ENCODE measurements at places on chromosomes 16 and 17.
A peak's percentile ranks its signal among the peaks of the same experiment; 100 is the strongest.

DNA sequence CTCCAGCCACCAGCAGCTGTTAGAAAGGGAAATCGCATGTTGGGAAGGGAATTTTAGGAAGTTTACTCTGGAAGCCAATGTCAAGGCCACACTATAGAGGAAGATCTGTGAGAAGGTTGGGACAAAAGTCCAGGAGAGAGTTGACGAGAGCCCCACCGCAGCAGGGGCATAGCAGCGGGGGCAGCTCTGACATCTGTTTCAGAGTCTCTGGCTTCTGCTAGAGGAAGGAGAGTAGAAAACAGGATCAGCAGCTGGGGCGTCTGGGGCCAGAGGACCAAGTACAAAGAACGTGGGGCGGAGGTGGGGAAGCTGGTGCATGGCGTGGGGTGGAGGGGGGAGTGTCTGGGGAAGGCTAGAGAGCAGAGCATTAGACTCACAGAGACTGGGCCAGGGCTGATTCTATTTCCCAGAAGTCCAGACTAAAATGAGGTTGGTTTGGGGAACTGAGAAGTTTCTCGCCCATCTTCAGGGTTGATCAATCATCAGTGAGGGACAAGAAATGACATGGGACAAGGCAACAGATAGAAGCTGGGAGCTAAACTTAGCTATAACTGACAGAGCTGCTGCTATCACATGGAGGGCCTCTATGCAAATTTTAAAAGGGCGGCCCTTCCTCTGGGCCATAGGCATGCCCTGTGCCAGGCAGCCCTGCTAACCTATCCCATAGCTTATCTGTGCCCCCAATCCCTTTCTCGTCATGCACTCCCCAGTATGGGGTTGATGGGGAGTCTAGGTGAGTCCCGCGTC lies 1.2 kb downstream of the RABEP2 start:
- H3K36me3 ChIP-seq, result peaks cover 2% of the 10 kb centered on the region
- peak overlapping the region; percentile 85 for H3K4me3 ChIP-seq
- no peak overlapping the region for H3K27ac ChIP-seq
- H3K27me3 ChIP-seq, result no peaks in the 10 kb centered on the region
- DNase-seq, result no peak

DNA sequence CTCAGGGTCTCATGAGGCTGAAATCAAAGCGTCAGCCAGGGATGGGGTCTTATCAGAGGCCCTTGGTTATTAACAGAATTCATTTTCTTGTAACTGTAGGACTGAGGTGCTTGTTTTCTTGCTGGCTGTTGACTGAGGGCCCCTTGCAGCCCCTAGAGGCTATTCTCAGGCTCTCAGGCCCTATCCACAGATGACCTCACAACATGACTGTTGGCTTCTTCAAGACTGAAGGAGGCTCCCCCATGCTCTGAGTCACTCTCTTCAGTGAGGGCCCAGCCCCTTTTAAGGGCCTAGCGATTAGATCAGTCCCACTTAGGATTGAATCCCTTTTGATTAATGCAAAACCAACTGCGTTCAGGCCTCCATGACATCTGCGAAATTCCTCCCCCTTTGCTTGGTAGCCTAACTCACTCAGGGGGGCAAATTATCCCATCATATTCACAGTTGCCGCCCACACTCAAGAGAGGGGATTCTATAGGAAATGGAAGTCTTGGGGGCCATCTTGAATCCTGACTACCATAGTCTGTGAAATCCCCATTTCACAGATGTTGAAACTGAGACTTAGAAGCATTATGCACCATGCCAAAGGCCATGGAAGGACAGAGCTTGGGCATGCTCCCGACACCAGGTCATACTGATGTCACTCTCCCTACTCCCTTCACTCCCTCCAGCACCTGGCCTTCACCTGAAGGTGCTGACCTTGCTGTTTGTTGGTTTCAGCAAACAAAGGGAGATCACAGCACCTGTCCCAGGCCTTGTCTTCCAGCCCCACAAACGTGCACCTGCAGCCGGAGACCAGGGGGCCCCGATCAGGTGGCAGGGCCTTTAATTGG lies 592.3 kb downstream of the MAF start:
- H3K4me3 ChIP-seq, result no peak overlapping the region
- H3K4me1 ChIP-seq, result no peaks in the 10 kb centered on the region
- H3K27ac ChIP-seq, result no peak overlapping the region

GRCh38 chr17:67035131-67036083 lies 8.9 kb upstream of the CACNG1 start:
- peaks cover 7% of the 10 kb centered on the region for H3K4me1 ChIP-seq
- no peak overlapping the region for H3K4me3 ChIP-seq
- DNase-seq, result no peak
- H3K36me3 ChIP-seq, result no peaks in the 10 kb centered on the region

DNA sequence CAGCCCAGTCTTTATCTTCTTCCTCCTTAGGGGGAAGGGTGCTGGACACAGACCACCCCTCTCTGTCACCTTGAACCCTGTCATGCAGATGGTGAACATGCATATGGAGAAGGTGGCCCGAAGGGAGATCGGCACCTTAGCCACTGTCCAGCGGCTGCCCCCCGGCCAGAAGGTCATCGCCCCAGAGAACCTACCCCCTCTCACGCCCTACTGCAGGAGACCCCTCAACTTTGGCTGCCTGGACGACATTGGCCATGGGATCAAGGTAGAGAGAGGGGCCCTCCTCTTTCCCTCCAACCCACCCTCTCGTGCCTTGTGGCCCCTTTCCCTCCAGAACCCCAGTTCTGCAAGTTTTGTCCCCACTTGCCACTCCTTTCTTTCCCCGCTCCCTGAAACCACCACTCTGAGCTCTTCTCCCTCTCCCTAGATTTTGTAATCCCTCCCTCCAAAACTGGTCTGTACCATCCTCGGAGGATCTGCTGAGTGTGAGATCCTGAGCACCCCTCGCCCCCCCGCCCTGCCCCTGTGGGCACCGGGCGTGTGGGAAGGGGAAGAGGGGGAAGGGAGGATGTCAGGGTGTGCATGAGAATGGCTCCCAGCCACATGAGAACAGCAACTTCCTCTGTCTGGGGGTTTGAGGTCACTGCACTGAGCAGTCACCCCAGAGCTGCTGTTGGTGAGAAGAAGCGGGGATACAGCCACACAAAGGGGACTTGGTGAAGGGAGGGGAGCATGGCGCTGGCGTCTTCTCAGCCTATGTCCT lies 7.3 kb downstream of the ABI3 start:
- no peaks in the 10 kb centered on the region for H3K36me3 ChIP-seq
- DNase-seq, result no peak
- H3K4me1 ChIP-seq, result no peaks in the 10 kb centered on the region
- H3K4me3 ChIP-seq, result no peak overlapping the region
- H3K27ac ChIP-seq, result no peak overlapping the region

DNA sequence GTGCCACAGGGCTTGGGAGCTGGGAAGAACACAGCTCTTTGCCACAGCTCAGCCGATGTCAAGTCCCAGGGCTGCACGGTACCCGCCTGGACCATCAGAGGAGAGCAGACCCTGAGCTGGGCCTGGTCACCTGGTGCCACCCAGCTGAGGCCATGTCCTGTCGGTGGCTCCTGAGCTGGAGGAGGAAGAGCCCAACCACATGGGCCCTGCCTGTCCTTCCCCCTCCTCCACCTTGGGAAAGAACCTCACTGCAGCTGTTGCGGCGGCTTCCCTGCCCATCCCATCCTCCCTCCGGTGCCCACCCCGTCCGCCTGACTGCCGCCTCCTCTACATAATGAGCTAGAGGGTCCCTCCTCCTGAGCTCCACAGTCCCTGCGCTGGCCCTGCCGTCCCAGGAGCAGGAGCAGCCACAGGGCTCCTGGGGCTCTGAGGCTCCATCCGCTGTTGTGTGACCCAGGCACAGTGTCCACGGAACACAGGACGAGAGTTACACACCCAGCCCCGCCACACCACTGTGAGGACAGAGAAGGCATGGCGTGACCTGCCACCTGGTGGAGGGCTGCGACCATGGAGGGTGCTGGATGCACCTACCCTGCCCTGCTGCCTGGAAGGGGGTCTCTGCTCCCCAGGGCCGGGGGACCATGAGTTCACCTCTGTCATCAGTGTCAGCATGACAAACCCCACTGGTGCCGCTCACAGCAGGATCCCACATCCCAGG lies 21.4 kb upstream of the CHMP6 start:
- peaks cover 12% of the 10 kb centered on the region for H3K4me1 ChIP-seq
- DNase-seq, result no peak
- H3K27ac ChIP-seq, result no peak overlapping the region
- H3K4me3 ChIP-seq, result peak overlapping the region; percentile 0

GRCh38 chr17:33520426-33521330 lies 227.6 kb upstream of the ASIC2 start:
- H3K4me1 ChIP-seq, result no peaks in the 10 kb centered on the region
- no peaks in the 10 kb centered on the region for H3K36me3 ChIP-seq
- DNase-seq, result peak; percentile 71
- H3K4me3 ChIP-seq, result no peak overlapping the region

DNA sequence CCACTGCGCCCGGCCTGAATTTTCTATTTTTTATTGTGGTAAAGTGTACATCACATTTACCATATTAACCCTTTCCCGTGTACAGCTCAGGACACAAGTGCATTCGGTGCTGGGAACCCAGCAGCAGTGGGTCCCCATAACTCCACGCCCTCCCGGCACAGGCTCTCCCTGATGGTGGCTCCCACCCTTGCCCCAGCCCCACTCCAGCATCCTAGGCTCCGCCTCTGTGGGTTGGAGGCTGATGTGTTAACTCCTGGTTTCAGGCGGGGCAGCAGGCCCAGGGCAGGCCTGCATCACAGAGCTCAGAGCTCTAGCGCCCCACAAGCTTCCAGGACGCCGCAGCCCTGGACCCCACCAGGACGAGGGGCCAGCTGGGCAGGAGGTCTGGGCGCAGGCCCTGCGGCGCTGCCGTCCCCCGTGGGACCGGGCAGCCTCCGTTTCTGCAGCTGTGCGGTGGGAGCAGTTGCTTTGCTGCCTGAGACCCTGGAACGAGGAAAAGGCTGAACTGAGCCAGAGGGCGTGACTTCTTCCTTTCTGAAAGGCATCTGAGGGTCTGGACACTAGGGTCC lies 19.6 kb downstream of the ZFPM1 start:
- no peak overlapping the region for H3K27ac ChIP-seq
- H3K36me3 ChIP-seq, result no peaks in the 10 kb centered on the region
- H3K4me3 ChIP-seq, result no peak overlapping the region
- no peaks in the 10 kb centered on the region for H3K27me3 ChIP-seq
- peaks cover 8% of the 10 kb centered on the region for H3K4me1 ChIP-seq

Measured in neuronal stem cell (in vitro differentiated cells).